ENCODE measurements at places on chromosomes 4 and X.

GRCh38 chrX:18997916-18998315, 14.0 kb upstream of the PHKA2 start:
- no peak for DNase-seq

DNA sequence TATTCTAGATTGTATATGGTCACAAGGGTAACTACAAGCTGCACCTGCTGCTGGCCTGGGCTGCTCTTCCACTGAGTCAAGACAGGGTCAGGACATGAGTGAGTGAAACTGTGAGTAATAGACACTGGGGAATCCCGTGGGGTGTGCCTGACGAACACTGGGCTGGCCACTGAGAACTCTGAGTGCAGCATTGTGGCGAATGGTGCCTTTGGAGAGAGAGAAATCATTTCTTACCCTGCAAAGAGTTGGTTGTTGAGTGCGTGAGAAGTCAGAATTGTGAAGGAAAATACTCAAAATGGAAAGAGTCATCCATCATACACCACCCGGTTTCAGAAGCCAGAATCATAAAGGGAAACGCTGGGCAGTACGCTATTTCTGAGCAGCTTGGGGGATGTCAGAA, 43.1 kb upstream of the LSM6 start:
- no peak for DNase-seq

- no peak for DNase-seq
These were observed 152.7 kb downstream of the FSTL5 start for GRCh38 chr4:162011089-162011488.

- no peak for DNase-seq
These were observed 413.6 kb downstream of the AFF2 start for GRCh38 chrX:148913971-148914370.

GRCh38 chrX:136953867-136954787, 73.6 kb upstream of the RBMX start:
- DNase-seq = peak; percentile 47

DNA sequence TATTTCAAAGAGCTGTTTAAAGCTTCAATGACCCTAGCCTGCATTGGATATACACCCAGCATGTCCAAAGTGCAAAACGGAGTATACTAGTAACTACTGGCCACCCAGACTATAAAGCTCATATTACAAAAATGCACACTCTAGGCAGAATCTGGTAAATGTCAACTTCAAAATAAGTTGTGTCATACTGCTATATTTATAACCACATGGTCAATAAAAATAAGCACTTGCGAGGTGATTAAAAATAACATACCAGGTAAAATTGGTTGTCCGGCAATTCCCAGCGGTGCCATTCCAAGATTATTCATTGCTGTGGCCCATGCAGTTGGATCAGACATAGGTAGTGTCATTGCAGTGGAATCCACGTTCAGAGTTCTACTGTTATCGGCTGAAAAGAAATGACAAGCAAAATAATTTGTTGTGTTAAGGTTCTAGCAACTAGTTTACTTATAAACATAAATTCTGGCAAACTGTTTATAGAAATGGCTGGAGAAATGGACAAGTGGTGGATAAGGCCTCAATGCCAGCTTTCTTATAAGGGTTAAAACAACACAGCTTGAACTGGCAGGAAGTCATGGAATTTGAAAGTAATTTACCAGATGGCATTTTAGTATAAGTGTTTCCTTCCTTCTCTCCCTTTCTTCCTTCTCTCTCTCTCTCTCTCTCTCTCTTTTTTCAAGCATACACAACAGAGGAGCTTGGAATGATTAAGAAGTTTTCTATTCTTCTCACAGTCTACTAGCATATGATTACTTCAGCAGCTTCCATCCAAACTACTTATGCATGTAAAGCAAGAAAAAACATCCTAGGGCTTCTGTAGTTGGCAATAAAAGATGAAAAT, 199.9 kb downstream of the ENOX2 start:
- no peak for DNase-seq

- DNase-seq = no peak
These were observed 60.0 kb downstream of the SHROOM3 start for GRCh38 chr4:76494871-76495590.
